Activated naive CD8-positive, alpha-beta T cell treated with anti-CD3 and anti-CD28 coated beads, Interleukin-2, amount 10 ng/mL, durations not matched to agents 7 days and 5 days (primary cell): ENCODE measurements at places on chromosomes 5 and 9. TPM values are rescaled to one million over a fixed set of nuclear protein-coding genes. Genes with fewer than 3 reads are reported as not detected.

DNA sequence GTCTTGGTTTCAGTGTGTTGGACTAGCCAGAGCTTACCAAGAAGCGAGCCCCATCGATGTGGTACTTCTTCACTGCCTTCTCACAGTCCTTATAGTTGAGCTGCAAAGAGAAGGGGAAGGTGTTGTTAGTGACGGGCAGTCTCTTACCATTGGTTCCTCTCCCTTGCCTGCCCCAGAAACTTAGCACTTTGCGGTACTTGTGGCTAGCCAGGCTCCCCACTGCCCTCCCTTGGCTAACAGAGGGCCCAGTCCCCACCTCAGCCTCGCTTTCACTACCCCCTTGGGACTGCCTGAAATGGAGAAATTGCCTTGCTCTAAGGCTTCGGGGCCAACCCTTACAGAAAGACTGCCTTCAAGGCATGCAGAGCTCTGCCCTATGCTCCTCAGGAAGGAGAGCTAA is 4.3 kb downstream of the LCP2 start:
- DNase-seq = peak; percentile 88

- no peak for DNase-seq
Observed at GRCh38 chr5:58255970-58256369, 203.9 kb downstream of the PLK2 start.

DNA sequence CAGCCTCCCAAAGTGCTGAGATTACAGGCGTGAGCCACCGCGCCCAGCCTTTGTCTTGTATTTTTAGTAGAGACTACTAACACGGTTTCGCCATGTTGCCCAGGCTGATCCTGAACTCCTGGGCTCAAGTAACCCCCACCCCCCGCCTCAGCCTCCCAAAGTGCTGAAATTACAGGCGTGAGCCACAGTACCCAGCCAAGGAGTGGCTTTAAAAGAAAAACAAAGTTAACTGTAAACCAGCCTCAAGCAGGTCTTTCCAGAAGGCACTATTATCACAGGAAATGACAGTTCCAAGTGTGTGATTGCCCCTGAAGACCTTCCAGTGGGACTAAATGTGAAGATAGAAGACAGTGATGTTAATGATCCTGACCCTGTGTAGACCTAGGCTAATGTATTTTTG is 31.1 kb downstream of the SIL1 start:
- no peak for DNase-seq

DNA sequence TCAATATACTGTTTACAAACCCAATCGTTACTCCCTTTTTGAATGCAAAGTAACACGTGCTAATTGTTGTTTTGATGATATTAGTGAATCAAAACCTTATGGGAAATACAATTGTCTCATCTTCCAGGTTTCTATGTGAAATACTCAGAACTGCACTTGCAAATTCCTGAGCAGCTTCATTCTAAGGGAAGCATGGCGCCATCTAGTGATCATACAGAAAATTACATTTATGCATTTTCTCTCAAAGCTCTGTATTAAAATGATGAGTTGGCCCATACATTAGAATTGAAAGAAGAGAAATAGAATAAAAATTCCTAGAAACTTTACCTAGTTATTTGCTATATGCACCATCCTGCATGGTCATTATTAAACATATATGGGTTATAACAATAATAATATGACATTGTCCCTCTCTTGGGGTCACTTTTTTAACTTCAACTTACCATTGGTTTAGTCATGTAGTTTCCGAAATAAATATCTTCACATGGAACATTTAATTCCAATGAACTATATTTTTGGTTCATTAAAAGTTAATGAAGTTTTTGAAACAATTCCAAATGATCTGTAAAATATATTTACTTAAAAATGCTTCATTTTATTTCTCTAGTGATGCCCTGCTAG is 220.0 kb downstream of the PDE4D start:
- no peak for DNase-seq

NSG2 gene
- not detected for total RNA-seq

- DNase-seq = no peak
Observed at GRCh38 chr5:11851965-11852716, 52.1 kb downstream of the CTNND2 start.

MARVELD2 gene
- total RNA-seq = 0.42 TPM

- no peak for DNase-seq
Observed at GRCh38 chr5:176716320-176716719, 69.0 kb downstream of the TSPAN17 start.

SPEF2 gene
- total RNA-seq = 13.7 TPM

YIPF5 gene
- total RNA-seq = 36.6 TPM

PRDM9 gene
- total RNA-seq = not detected

CARD9 gene
- 0.45 TPM for total RNA-seq

DNA sequence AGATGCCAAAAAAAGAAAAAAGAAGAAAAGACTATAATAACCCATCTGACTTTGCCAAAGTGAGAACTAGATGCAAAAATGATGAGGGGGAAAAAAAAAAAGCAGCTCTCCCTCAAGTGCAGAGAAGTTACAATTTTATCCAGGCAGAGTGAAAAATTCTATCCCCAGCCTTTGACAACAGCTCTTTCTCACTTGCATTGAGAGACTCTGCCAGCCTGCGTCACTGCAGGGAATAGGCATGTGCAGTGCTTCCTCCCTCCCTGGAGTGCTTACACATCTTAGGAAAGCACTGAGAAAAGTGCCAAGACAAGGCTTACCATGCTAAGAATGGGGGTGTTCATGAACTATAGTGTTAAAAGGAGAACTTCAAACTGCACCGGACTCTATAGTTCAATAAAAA is 418.6 kb upstream of the TYRP1 start:
- DNase-seq = no peak

- no peak for DNase-seq
Observed at GRCh38 chr5:90982576-90982975, 400.5 kb downstream of the ARRDC3 start.

- no peak for DNase-seq
Observed at GRCh38 chr5:29252390-29252789, 1941.1 kb upstream of the CDH6 start.

HTR4 gene
- total RNA-seq = not detected

DNA sequence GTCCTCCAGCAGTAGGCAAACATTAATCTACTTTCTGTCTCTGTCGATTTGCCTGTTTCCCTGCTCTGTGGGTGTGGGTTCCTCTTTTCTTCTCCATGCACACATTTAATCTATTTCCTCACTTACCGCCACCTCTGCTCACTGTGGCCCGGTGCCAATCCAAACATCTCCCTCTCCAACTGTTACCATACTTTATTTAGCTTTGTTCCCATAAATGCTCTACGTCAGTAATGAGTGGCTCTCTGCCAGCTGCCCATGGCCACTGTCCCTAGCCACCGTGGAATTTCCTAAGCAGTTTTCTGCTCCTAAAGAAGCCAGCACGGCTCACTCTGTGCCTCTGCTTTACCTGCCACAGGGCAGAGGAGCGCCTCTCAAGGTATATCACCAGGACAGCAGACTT is 19.5 kb upstream of the GOLPH3 start:
- DNase-seq = no peak

- no peak for DNase-seq
Observed at GRCh38 chr9:101387871-101388506, 3.2 kb upstream of the BAAT start.

DNA sequence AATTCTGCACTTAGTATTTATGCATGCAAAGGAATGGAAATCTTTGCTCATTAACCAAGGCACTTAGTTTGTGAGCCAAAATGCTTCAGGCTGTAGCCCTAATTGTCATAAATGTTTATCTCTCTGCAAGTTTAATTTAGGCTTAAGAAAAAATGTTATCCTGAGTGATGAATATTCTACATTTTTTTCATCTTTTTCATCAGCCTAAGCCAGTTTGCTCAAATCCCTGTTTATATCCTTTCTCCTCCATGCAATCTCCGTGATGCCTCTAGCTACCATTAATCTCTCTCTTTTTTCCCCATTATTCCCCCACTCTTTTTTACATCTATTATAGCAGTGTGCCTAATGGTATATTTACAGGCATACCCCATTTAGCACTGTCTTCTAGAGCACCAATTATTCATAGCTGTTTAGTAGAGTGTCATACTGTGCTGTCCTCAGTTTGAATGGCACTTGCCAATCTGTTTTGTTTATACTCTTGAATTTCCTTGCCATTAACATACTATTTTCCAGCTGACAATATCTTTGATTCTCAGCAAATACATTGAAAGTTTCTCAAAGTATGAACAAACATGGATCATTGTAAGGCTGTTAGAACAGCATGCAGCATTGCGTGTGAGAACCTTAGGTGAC is 1457.0 kb downstream of the MAT2B start:
- DNase-seq = no peak

DNA sequence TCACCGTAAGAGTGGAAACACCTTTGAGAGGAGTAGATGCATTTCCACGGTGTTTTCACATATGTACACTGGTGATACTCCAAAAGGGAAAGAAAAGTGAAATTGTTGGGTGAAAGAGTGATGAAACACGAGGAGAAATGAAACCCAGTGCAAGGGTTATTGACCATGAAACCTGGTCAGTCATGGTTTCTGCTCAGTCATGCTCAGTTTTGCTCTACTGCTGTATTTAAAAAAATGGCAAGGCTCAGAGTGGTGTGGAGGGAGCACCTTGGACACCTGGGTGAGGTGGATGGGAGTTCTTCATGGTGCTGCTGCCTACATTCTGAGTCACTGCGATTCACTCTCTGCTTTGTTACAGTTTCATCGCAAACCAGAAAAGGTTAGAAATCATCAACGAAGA is 32.3 kb downstream of the NTRK2 start:
- no peak for DNase-seq

GRCh38 chr5:171397190-171397589 is 9.5 kb downstream of the NPM1 start:
- no peak for DNase-seq

DNA sequence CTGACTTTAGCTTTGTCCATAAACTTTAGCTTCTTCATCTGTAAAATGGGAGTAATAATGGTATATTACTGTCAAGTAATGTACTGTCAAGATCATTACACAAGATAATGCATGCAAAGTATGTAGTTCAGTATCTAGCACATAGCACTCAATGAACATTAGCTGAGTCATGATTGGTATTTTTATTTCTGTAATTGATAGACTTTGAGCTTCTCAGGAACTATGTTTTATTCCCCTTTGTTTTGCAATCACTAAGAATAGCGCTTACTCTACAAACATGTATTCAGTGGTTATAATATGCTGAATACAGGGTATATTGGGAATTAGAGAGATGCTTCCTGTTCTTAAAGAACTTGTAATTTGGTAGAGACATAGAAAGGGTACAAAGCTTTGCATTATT is 142.3 kb upstream of the KLF9 start:
- no peak for DNase-seq

DNA sequence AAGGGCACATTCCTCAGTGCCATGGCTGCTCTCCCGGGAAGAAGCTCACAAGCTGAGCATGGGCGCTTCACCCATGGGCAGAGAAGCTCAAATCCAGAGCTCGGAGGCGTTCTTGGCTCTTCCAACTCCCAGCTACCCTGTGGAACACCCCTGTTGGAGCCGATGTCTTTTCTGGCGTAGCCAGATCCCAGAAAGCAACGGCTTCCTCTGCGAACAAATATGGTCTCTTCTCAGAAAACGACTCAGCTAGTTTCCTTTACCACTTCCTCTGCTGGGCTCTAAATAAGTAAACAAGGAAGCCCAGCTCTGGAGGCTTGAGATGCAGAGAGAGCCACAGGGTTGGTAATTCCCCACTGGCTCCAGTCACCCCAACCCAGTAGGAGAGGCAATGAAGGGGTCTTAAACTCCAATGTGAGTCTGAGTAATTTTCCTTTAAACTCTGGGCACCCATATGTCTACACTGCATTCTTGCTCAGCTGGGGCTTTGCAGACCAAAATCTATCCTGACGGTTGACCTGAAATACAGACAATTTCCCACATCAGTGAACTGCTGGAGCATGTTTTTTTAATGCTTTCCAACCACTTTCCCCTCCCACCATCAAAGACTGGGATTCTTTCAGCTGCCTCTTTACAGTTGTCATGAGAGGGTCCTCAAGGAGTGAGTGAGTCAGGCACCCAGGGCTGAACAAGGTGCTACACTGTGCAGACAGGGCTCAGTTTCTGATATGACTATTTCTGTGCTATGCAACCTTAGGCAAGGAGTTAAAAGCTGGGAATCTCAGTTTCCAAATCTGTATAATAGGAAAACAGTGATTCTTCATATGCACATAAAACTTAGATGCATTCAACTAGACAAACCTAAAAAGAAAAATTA is at the start of gene LCP2:
TSS of gene LCP2 (minus strand) at position 189 of the 874 bp plus-strand sequence. CDS start at position 23, 166 bp downstream.
- DNase-seq = no peak

- DNase-seq = no peak
Observed at GRCh38 chr9:129390541-129390940, 212.5 kb upstream of the IER5L start.

DNA sequence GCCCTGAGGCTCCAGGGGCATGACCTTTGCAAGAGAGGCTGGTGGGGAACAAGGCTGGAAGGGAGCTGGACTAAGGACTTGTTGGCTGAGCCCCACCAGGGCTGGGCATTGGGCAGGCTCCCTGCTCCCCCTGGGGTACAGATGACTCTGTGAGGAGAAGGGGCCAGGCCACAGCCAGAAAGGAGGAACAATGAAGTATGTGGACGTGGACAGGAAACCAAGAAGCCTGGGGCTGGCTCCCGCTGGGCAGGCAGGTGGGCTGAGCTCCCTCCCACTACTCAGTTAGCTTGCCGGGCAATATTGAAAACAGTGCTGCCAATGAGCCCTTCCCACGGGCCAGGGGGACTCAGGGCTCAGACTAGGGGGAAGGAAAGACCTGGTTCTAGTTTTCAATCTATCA is 66.1 kb upstream of the SPTLC1 start:
- no peak for DNase-seq

DNA sequence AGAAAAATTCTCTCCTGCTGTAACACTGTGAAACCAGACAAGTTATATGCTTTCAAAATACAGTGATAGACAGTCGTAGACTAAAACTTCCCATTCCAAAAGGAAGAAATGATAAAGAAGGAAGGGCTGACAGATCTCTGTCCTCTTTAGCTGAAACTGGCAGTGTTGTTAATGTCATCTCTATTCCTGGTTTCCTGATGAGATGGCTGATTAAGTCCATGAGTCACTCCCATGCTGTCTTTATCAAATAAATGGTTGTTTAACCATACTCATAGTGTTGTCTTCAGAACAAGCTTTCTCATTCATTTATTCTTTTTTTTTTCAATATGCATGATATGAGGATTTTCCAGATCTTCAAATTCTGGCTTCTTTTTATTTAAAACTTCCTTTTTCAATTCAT is 952.2 kb upstream of the WWC1 start:
- no peak for DNase-seq

GRCh38 chr5:149537374-149537975 is 13.8 kb downstream of the CSNK1A1 start:
- no peak for DNase-seq

DNA sequence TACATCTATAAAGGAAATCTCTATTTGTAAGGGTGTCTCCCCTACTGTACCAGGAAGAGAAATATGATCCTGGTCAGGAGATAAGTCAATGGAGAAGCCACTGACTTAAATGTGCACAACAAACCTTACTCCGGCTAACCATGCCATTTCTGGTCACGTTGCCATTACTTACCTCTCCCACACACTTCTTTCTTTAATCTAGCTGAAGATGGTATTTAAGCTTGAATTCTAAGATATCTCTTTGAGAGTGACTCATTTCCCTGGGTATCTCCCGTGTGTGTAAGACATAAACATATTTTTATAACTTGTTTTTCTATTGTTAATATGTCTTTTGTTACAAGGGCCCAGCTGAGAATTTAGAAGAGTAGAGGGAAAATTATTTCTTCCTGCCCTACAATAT is 296.6 kb downstream of the SEMA5A start:
- no peak for DNase-seq
